ENCODE measurements at places on chromosomes 12 and 14. TPM values are rescaled to one million over a fixed set of nuclear protein-coding genes. Genes with fewer than 3 reads are reported as not detected.

GRCh38 chr12:44504799-44505198 lies 371.3 kb downstream of the NELL2 start:
- DNase-seq = no peak

DNA sequence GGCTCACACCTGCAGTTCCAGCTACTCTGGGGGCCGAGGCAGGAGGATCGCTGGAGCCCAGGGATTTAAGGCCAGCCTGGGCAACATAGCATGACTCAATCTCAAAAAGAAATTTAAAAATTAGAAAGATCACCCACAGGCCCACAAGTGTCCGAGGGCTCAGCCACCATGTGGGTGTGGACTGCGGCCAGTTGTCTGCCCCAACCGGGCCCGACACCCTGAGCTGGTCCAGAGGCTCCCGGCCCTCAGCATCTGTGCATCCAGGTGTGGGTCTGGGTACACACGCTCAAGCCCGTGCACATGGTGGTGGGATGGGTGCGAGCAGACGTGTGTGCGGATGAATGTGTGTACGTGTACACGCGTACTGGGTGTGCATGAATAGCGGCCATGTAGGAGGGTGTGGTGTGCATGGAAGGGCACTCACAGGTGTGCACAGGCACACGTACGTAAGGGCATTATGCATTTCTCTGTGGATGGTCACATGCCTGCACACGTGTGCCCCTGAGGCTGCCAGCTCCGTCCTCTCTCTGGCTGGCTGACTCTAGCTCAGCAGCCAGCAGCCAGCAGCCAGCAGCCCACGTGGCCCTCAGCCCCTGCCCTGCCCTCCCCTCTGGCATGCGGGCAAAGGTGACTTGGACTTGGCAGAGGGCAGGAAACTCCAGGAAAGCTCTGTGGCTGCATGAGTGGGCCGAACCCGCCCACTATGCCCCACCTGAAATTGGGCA lies 23.3 kb upstream of the NUDT14 start:
- DNase-seq = no peak

DNA sequence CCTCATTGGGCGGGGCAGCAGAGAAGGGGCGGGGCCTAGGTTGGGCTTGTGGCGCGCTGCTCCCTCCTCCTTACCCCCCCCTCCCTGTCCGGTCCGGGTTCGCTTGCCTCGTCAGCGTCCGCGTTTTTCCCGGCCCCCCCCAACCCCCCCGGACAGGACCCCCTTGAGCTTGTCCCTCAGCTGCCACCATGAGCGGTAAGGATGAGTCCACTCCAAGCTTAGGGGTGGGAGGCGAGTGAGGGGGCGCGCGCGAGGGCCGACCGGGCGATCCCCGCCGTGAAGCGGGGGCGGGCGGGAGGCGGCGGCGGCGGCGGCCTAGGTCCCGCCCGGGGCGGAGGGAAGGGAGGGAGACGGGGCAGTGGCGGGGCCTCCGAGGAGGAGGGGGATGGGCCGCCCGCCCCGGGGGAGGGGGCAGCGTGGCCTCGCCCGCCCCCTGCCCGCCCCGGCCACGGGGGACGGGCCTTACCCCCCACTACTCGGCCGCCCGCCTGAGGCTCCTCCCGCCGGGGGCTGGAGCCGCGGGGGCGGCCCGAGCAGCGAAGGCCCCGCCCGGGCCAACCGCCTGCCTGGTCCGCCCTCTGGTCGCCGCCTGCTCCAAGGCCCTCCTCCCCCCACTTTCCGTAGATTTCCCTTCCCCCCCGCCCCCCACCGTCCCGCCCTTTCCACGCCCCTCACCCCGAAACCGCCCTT lies at the start of gene SP1:
TSS of gene SP1 (plus strand) at position 73 of the 690 bp plus-strand sequence. CDS start at position 189, 116 bp downstream.
- peak; percentile 92 for DNase-seq

GALNT9 gene
- 0.20 TPM for total RNA-seq

DNA sequence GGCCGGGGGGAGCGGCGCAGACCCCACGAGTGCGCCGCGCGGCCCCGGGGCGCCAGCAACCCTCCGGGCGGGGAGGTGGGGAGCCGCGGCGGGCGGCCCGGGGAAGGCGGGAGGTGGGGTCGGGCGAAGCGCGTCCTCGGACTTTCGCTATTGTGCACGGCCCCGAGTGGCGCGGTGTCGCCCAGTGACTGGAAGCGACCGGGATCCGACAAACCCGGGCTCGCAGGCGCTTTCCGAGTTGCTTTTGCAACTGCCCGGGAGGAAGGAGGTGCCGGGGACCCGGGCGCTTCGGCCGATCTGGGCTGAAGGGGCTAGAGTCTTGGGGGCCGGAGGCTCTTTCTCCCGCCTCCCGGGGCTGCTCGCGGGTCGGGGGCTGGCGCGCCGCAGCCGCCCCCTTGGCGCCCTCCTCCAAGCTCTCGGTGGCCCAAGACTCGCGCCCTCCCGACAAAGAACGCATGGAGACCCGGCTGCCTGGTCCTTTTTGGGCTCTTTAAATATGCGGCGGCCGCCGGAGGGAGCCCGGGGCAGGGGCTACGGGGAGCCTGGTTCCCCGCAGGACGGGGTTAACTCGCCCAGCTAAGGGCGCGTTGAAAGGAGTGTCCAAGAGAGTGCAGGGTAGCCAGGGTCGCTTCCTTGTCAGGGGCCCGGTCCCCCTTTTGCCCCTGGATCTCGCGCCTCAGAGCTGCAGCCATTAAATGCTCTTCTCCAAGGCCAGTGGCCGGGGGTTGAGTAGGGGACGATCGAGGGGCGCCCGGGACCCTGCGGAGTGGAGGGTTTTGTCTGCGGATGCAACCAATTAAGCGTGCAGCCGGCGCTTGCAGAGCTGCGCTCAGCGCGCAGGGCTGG lies 1.4 kb downstream of the HMGA2 start:
- no peak for DNase-seq

NAB2 gene
- 35.7 TPM for total RNA-seq

- DNase-seq = no peak
Measured at GRCh38 chr12:33575346-33575745, 135.7 kb upstream of the SYT10 start.

TAS2R42 gene
- not detected for total RNA-seq

- no peak for DNase-seq
Measured at GRCh38 chr14:98101323-98101722, 1170.7 kb downstream of the BCL11B start.

Data from skin of body (tissue), 3 donors.